ENCODE measurements at places on chromosomes 16 and 17.

- DNase-seq, result no peak
Observed at GRCh38 chr17:66414561-66415175, 112.3 kb downstream of the PRKCA start.

DNA sequence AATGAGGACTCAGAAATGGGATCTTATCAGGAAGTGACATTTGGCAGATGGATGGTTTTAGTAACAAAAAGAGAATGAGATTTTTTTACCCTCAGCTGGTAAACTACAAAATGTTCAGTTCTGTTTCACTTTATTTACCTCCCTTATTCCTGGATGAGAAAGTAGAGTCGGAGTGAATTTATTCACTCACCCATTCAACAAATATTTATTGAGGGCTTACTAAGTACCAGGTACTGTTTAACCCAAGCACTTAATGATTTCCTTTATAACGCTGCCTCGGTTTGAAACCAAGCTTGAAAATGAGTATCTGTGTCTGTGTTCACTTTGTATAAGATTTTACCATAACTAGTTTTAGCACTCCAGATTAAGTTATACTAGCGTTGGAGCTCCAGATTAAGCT is 38.1 kb downstream of the CDRT15 start:
- DNase-seq, result no peak

DNA sequence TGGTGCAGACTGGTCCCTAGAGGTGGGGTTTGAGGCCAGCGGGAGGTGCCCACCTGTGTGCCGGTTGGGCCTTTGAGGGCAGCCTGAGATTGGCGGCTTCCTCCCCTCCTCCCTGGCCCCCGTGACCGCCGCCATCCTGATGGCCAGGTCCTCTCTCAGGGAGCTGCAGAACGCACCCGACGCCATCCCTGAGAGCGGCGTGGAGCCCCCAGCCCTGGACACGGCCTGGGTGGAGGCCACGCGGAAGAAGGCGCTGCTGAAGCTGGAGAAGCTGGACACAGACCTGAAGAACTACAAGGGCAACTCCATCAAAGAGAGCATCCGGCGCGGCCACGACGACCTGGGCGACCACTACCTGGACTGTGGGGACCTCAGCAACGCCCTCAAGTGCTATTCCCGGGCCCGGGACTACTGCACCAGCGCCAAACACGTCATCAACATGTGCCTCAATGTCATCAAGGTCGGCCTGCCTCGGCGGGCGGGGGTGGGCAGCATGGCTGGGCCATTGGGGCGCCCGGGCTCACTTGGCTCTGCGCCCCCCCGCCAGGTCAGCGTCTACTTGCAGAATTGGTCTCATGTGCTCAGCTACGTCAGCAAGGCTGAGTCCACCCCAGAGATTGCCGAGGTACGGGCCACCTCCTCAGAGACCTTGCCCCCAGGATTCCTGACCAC is 2.8 kb downstream of the GPS1 start:
- DNase-seq, result no peak

GRCh38 chr17:307741-308507 is 44.7 kb downstream of the RPH3AL start:
- no peak for DNase-seq

DNA sequence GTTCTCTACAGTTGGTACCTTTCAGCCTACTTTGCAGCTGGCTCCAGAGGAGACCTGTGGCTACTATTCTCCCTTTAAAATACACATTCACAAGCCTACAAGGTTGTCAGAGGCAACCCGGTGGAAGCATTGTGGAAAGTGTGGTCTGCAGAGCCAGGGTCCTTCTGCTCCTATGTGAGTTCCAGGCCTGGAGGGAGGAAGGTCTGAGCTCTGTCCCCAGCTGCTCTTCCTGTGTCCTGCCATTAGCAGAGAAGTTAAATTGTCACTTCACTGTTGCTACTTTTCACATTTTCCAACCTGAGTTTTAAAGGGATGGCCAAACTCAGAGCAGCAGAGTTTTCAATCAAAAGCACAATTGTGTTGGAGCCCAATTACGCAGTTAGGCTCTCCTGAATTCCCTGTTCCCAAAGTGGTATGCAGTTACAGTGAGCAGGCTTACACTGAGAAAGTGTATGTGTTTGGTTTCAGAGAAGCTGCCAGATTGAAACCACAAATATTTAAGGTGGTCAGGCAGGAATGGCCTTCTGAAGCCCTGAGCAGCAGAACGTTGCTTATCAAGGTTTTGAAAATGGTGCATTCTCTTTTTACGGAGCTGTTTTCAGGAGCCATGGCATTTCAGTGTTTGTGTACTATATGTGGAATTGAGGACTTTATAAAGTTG is 25.0 kb downstream of the MAP3K3 start:
- DNase-seq, result no peak

GRCh38 chr16:65833171-65833871 is 533.2 kb upstream of the CDH5 start:
- no peak for DNase-seq
